ENCODE measurements at places on chromosomes 5 and 9.

DNA sequence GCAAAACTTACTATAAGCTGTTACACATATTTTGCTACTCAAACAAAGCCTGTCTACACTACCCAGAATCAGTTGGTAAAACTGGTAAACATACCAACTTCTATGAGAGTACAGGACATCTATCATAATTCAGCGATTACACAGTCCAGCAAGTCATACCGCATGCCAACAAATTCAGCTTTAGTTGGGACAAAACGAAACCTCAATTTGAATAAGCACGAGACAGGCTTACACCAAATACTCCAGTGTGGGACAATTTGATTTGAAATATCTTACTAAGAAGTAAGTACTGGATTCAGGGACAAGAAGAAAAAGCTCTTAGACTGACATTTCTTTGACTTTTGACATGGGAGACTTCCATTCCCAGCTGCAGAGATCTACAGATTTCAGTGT lies 2.0 kb downstream of the NRG2 start:
- no peak for DNase-seq

- no peak for DNase-seq
Measured at GRCh38 chr5:7753181-7753580, 97.8 kb downstream of the CFAP90 start.

DNA sequence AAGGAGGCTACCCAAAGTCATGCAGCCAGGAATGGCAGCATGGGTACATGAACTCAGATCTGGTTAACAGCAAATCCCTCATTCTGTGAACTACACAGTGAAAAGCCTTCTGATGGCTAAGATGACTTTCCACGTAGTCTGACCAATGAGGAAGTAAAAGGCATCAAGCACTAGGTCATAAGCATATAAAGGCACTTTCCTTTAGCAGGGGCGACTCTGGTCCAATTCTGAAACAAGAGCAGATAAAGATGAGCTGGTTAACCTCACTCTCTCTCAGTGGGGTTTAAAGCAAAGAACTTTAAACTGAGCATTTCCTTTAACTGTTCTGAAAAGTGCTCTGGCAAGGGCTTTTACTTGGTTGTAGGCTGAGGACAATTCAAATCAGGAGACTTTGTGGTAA lies 21.1 kb downstream of the PSMB7 start:
- no peak for DNase-seq

DNA sequence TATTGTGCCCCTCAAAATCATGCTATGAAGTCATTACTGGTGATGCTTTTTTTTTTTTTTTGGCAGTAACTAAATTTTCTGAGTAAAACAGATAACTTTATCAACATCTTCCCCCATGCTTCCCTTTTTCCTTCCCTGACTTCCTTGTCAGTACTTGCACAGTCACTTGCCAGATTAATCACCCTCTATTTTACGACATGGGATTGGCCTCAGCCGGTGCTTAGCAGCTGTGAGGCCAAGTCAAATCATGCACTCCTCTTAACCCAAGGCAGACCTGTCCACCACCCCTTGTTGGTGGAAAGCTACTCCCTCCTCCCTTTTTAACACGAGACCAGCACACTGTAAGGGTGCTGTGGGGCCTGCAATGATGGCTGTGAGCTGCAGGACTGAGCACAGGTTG lies 118.0 kb upstream of the OTULINL start:
- no peak for DNase-seq
